Stimulated activated memory B cell treated with anti-CD40 and anti-IgM and Interleukin-4, amounts not matched to agents 10 μg/mL and 1 μg/mL and 100 μg/mL, for 72 hours (primary cell): ENCODE measurements at places on chromosomes 13 and 19.

DNA sequence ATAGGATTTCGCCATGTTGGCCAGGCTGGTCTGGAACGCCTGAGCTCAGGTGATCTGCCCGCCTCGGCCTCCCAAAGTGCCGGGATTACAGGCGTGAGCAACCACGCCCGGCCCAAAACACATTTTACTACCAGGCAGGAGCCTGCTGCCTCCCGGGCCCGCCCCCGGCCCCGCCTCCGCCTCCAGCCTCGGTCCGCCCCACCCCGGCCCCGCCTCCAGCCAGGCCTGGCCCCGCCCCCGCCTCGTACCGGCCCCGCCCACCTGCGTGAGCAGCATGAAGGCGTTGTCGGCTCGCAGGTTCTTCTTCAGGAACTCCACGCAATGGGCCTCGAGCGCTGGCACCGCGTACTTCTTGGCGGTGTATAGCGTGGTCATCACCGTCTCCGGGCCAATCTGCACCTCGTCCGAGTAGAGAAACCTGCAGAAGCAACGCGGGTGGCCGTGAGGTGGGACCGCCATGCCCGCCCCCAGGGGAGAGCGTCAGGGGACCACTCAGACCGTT lies 22.7 kb downstream of the BTBD2 start:
- H3K4me1 ChIP-seq = peaks cover 5% of the 10 kb centered on the region
- H3K4me3 ChIP-seq = no peak overlapping the region
- no peak for ATAC-seq
- H3K36me3 ChIP-seq = peaks cover 40% of the 10 kb centered on the region
- H3K27ac ChIP-seq = no peak overlapping the region

DNA sequence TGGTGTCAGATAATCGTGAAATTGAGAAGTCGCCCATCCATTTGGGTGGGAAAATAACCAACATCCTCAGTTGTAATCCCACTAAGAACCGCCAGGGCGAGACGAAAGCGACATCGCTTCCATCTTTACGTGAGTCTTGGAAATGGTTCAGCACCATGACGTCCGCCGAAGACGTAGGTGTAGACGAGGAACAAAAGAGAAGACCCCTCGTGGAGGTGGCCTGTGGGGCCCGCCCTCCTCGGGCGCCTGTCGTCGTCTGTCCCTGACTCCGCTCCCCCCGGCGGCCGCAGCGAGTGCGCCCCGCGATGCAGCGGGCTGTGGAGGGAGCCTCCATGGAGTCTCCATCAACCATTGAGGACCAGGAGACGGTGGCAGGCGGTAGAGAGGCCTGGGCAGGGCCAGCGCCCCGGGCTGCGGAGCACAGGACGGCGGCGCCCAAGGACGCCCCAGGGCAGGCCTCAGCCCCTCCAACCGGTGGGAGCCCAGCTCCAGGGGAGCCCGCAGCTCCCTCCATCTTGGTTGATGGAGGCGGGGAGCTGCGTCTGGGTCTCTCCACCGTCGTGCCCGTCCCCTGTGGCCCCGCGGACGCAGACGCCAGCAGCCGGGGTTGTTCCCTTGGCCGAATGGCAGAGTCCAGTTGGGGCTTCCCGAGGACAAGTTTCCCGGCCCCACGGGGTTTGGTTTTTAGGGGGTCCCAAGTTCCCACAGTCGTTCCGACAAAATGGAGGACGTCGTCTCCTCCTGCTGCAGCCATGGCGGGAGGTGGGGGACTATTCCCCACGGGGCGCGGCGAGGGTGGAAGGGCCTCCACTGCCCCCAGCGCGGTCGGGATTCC lies 990 bp upstream of the ZMYM2 start:
- H3K27me3 ChIP-seq = no peaks in the 10 kb centered on the region
- peaks cover 6% of the 10 kb centered on the region for H3K36me3 ChIP-seq
- peak overlapping the region; percentile 86 for H3K4me3 ChIP-seq

GRCh38 chr13:33524086-33524485 lies 238.5 kb upstream of the STARD13 start:
- H3K36me3 ChIP-seq = no peaks in the 10 kb centered on the region
- H3K4me3 ChIP-seq = no peak overlapping the region
- H3K27me3 ChIP-seq = peaks cover 3% of the 10 kb centered on the region

- ATAC-seq = peak; percentile 92
- H3K27ac ChIP-seq = no peak overlapping the region
- H3K27me3 ChIP-seq = peaks cover 25% of the 10 kb centered on the region
- H3K4me3 ChIP-seq = peak overlapping the region; percentile 14
These were observed 35.6 kb upstream of the SPATA13 start for GRCh38 chr13:24124789-24125476.

GRCh38 chr13:100300243-100300642 lies 211.3 kb downstream of the PCCA start:
- H3K36me3 ChIP-seq = peaks cover 6% of the 10 kb centered on the region
- no peak for ATAC-seq
- H3K4me1 ChIP-seq = no peaks in the 10 kb centered on the region
- H3K27ac ChIP-seq = no peak overlapping the region
- no peaks in the 10 kb centered on the region for H3K27me3 ChIP-seq
